ENCODE measurements at places on chromosomes 12 and 14.

DNA sequence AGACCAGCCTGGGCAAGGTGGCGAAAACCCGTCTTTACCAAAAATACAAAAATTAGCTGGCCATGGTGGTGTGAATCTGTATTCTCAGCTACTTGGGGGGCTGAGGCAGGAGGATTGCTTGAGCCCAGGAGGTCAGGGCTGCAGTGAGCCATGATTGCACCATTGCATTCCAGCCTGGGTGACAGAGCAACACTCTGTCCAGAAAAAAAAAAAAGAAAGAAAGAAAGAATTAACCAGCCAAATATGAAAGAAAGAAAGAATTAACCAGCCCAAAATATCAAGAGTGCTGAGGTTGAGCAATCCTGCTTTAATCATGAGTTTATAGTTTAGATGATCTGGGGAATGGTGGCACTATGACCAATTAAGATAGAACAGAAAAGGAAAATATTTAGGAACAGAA is 3.5 kb upstream of the ACTN1 start:
- no peak for DNase-seq

GRCh38 chr12:108173160-108173559 is 44.1 kb downstream of the WSCD2 start:
- no peak for DNase-seq

DNA sequence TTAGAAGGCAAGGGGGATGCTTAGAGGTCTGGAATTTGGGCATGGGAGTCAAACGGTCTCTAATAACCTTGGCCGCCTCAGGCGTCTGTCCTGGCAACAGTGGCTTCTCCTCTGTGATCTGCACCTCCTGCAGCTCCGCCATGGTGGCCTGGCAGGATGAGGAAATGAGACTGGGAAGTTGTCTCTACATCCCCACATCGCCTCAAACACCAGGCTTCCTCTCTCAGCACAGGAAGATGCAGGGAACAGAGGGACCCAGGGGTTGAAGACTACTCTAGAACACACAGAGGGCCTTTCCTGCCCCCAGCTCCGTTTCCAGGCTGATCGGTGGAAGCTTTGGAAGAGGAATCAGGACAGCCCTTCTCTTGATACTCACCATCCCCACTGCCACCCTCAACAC is 1.7 kb downstream of the NDRG2 start:
- no peak for DNase-seq

GRCh38 chr12:71158361-71158882 is 623 bp upstream of the TSPAN8 start:
- DNase-seq = peak; percentile 61

GRCh38 chr12:108446766-108447165 is 68.3 kb upstream of the FICD start:
- DNase-seq = no peak

GRCh38 chr12:8907513-8907912 is 6.8 kb upstream of the PHC1 start:
- no peak for DNase-seq

GRCh38 chr12:115457798-115458197 is 773.8 kb upstream of the TBX3 start:
- DNase-seq = no peak

- DNase-seq = peak; percentile 84
Measured at GRCh38 chr14:74973003-74973653, 17.7 kb upstream of the PGF start.

GRCh38 chr14:62187265-62187664 is 425.0 kb downstream of the SNAPC1 start:
- DNase-seq = no peak

DNA sequence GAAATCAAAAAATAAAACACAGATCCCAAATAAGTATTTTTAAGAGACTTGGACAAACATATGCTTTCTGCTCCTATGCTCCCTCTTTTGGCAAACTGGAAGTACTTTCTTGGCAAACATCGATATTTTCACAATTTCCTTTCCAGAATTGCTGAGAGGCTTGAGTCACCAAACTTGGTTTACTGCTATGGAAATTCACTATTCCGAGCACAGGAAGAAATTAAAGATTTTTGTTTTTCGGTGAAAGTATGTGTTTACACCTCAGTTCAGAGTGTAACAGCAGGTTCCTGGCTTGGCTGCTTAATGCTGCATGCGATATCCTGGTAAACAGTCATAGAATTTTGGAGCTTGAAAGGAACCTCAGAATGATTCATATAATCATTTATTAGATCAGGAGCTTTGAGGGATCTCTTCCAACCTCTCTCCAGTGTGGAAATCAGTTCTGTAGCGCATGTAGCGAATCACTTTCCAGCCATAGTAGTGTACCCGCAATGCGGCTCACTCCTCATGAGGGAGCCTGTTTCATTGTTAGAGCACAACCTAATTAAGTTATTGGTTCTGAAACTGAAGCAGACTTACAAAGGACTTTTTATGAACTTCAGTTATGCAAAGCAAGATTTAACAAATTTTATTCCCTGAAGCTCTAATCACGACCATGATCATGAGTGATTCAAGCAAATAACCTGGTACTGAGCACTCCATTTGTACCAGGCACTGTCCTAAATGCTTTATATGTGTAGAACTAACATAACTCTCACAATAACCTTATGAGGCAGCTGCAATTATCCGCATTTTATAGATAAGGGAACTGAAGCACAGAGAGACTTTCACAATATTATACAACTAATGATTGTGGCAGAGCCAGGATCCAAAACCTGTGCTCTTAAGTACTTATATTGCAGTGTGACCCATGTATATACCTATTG is 56.4 kb upstream of the ATP2A2 start:
- DNase-seq = peak; percentile 85

DNA sequence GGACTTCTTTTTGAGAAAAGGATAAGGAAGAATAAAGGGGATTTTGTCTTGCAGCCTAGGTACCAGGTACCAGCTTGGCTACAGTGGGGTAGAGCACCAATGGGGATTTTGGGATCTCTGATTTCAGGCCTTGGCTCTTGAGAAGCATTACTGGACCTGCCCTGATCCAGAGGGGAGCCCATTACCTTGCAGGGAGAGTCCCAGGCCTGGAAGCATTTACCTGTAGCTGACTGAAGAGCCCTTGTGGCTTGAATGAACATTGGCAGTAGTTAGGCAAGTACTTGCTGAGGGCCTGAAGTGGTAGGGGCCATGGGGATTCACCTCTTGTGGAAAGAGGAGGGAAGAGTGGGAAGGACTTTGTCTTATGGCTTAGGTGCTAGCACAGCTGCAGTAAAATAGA is 308.2 kb upstream of the FBXO33 start:
- no peak for DNase-seq

DNA sequence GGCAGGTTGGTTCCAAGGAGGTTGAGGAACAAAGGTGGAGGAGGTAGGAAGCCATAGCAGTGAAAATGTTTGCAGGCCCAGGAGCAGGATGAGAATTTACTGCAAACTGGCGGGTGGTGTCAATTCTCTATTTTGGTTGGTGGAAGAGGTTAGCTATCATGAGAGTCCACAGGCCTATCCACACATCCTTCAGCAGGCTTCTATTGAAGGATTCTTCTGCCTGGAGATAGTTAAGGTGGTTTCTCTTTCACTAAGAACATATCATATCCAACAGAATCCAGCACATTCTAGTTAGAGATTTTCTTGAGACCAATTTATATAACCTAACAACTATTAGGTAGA is 68.9 kb upstream of the DYRK2 start:
- DNase-seq = no peak

DNA sequence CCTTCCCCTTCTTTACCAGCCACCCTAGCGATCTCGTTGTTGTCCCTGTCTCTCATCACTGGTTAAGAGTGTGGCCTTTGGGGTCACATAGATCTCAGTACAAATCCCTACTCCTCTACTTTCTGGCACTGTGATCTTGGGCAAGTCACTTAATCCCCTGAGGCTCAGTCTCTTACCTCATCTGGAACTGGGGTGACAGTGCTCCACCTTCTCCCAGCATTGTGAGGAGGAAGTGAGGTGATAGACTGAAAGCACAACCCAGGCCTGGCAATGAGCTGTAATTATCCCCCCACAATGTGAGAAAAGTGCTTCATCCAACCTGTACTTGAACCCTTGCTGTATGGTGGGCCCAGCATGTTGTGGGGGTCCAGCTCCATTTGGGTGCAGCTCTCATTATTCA is 48.0 kb downstream of the IRAK3 start:
- no peak for DNase-seq

DNA sequence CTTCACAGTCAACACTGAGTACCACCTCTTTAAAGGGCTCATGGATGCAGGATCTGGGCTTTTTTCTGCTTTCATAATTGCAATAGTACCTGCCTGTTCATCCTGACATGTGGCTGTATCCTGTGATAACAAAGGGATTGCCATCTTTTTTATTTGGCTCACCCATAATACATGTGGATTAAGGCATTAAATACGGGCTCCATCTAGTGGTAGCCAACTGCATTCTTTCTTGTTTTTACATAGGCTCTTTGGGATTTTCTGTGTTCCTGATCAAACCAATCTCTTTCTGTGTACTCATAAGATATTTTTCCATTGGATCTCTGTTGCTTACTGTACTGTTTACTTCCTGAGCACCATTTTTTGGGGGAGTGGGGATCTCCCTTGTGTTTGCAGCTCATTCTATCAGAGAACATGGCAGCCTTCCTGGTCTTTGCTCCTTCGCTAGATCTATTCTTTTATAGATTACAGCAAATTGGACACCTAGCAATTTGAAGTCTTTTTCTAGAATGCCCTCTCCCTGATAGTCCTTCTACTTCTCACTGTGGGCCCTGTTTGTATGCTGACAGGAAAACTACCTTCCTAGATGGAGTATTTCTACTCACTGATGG is 723.4 kb upstream of the MDGA2 start:
- peak; percentile 19 for DNase-seq

DNA sequence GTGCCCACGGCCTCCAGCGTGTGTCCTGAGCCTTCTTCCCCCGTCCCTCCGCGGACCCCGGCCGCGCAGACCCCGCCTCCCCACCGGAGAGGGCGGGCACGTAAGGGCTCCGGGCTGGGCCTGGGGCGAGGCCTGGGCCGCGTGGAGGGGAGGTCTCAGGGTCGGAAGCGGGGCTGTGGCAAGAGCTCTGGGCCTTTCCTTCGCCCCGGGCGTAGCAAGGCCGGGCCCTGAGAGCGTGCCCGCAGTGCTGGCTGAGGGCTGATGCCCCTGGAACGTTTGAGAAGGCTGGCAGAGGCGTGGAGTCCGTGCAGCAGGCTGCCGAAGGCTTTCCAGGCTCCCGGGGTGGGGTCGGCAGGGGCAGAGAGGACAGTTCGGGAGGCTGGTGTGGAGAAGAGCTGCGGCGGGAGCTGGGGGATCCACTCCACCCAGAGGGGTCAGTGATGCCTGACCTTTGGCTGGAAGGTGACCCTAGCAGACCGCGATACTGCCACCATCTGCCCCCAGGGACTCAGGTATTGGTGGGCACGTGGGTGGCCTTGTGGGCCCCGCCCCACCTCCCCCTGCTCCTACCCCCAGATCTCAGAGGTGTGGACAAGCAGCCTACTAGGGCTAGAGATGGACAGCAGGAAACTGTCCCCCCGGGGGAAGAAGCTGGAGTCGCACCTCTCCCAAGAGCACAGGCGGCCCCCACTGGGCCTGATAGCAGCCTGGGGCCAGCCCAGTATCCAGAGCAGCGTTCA is 558 bp downstream of the TEX22 start:
- DNase-seq = peak; percentile 71

DNA sequence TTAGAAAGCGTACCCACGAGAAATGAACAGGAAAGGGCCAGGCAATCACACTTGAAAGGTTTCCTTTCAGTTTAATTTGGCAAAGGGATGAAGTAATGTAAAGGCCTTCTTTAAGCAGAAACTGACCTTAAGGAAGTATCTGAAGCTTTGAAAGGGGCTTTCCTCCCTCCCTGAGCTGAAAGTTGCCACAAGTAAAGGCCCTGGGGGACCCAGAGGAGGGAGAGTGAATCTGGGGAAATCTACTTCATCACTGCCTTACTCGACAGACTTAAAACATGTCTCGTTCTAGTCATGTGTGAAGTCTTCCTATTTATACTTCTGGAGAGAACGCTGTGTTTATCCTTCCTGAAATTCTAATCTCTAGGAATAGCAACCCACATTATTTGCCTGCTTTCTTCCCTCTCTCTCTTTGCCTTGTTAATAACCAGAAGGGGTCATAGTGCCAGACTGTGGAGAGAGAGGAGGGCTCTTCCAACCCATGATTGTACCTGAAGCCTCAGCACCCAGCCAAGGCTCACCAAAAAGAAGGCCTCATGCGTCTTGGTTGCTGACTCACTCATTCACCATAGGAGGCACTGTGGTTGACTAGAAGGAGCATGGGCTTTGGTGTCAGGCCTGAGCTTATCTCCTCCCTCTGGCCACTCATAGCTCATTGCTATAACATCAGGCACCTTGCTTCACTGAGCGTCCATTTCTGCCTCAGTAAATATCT is 10.2 kb upstream of the GPX2 start:
- no peak for DNase-seq

DNA sequence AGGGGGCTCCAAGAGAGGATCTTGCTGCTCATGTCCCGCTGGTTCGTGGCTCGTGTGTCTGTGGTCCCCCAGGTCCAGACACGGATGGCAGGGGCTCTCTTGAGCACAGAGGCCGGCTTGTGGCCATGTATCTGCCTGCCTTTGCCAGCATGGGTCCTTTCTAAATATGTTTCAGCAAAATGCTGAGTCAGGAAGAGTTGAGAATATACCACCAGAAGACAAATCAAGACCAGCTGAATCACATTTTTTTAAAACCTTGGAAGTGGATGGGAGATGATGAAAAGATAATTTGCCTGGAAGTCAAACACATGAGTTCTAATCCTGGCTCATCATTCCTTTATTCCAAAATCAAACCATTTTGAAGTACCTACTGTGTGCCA is 58.0 kb downstream of the NUAK1 start:
- no peak for DNase-seq

DNA sequence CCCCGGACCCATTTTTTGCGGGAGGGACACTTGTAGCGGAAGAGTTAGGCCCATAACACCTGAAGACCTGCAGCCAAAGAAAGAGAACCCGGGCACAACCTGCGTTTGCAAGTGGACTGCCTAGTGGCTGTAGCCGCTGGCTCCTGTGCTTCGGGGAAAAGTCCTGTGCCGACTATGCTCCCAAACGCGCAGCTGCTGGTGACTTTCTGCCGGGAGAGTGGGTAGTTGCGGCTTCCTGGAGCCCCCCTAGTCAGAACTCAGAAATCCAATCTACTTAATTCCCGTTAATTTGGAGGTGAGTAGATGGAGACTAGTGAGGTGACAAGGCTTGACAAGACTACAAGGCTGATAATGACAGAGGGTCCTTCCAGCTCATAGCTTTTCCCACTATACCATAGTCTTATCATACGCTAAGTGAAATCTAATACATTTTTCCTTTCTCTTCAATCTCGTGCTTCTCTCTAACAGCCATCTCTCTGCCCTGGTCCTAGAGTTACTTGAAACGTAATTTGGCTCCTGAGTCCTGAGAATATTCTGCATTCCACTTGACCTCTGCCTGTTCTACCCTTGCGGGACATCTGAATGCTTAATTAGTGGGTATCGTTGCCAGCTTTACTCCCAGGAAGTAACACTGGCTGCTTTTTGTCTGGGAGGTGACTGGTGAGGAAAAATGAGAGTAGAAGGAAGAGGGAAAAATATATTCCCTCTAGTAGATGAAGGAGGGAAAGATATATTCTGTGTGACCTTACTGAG is 556 bp downstream of the MTHFD1 start:
- no peak for DNase-seq

Measured in endothelial cell of umbilical vein (primary cell).